ENCODE measurements at places on chromosomes 6 and 20. TPM values are rescaled to one million over a fixed set of nuclear protein-coding genes. Genes with fewer than 3 reads are reported as not detected.

DNA sequence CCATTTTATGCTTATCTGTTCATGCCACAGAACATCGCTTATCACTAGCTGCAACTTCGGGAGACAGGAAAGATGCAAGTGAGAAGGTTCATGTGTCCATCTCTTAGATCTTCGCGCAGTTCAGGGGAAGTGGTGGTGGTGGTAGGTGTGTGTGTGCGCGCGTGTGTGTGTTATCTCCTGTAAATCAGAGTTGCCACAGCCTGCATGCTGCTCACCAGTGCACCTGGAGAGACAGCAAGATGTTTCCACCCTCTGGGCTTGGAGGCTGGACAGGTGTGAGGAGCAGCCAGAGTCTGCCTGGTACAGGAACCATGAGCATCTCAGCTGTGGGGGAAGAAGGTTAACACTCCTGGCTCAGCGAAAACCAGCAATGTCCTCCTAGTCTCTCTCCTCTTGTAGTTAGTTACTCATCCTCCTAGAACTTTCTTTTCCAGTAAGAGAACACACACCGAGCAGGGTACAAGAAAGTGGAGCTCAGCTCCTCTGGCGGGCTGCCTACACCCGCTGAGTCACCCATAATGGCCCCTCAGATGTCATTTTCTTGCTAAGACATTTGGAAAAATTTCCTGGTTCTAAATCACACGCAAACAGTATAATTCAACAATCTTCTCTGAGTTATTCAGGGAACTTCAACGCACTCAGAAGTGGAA, 5.1 kb upstream of the TUBB1 start:
- DNase-seq = no peak

GRCh38 chr6:130893277-130893676, 66.1 kb downstream of the SMLR1 start:
- no peak for DNase-seq

DNA sequence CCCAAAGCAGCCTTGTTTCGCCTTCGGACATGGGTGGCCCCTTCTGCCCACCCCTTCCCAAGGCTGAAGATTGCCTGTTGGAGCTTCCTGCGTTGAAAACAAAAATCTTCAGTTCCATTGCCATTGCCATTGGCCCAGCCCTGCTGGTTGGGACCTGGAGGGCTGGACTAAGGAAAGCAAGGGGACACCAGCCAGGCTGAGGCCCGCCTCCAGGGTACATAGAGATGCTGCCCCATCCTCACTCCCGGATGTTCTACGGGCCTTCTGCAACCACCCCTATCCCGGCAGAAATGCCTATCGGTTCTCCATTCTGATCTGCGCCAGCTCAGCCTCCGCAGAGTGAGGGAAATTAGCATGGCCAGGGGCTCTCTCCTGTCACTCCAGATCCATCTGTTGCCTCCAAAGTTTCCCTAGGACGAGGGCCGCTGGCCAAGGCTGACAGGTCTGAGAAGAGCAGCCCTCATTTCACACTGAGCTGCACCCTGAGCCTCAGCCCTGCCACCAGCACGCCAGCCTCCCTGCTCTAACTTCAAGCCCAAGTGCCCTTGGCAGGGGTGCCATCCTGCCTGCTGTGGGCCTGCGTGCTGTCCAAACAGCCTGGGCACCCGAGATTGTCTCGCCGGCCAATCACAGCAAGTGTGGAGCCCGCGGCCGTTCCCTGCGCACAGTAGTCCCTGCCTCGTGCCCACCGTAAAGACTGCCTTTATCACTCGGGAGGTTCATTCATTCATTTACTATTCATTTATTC, 13.4 kb upstream of the STX16 start:
- DNase-seq = no peak

- no peak for DNase-seq
Measured at GRCh38 chr6:135546680-135547418, 49.3 kb upstream of the AHI1 start.

- DNase-seq = no peak
Measured at GRCh38 chr6:157045831-157046454, 268.8 kb downstream of the ARID1B start.

DNA sequence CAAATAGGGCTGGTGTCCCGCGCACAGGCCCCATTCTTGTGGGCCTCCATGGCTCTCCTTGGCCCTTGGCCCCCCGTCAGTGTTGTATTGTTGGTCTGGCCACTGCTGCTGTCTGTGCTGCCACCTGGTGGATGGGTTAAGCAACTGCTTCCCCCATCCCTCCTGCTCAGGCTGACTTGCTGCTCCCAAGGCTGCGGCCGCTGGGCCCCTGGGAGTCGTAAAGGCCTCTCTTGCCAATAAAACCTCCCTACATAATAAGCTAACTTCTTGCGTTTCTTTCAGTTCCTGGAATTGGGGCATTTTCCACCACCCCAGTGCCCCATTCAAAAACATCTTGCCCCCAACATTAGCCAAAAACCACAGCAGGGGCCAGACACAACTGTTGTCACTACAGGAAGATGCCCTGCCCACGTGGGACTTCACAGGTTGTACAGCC, 27.1 kb downstream of the CD83 start:
- DNase-seq = no peak

GRCh38 chr6:14671261-14671681, 553.7 kb downstream of the CD83 start:
- peak; percentile 27 for DNase-seq

- DNase-seq = no peak
Measured at GRCh38 chr6:99276747-99277146, 72.7 kb downstream of the FAXC start.

GRCh38 chr20:25669826-25670422, 26.7 kb downstream of the ZNF337 start:
- no peak for DNase-seq

- no peak for DNase-seq
Measured at GRCh38 chr20:60062431-60063047, 104.3 kb downstream of the CDH26 start.

DNA sequence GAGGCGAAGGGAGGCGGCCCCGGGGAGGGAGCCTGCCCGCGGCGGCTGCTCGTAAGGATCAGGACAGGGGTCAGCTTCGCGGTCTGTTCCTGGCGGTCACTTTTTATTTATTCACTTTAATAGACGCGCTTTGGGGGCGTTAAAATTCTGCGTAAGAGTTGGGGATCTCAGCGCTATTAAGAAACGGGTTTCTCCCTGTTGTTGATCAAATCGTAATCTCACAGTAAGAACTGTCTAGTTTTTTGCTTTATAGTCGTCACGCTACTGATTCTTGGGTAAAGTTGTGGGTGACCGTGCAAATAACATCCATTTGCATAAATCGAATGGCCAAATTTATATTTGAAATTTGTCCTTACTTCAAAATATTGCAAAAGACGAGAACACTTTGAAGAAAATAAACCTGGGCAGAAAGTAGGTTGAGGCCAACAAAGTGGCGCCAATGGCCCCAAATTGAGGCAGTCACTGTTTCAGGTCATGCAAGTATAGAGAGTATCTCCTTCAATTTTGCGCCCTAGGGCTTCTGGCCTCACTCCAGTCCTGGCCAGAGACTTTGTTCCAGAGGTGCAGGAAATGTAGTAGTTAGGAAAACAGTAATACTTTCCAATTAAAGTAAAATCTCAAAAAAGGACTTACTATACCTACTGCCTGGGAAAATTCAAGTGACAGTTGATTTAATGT, 963 bp upstream of the RMND1 start:
- peak; percentile 13 for DNase-seq

- no peak for DNase-seq
Measured at GRCh38 chr6:96909811-96910210, 12.1 kb upstream of the NDUFAF4 start.

DNA sequence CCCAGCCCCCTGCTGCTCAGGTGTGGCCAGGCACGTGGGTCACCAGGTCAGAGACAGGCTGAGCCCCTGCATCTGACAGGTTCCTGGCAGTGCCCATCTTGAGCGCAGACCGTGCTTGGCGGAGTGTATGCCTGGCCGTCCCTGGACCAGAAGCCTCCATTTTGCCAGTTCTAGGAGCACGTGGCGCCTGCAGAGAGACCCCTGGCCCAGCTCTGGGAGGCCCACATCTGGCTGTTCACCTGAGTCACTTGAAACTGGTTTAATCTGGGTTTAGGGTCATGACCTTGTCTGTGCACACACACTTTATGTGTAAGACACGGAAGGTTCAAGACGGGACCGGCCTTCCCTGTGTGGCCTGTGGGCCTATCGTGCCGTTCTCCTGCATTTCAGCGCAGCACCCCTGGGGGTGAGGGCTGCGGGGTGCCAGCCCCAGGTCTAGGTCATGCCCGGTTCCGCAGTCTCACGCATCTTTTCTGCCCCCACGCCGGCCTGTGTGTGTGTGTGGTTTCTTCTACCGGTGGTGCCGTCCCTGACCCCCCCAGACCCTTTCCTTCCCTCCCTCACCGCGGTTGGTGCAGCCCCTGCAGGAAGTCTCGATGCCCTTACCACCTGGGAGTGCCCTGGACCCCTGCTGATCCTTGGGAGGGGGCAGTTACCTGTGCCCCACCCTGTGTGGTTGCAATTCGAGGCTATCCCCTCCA, 14.0 kb downstream of the SS18L1 start:
- no peak for DNase-seq

Gene C6orf141
- 0.29 TPM for polyA plus RNA-seq

Gene DNAH8
- 0.39 TPM for polyA plus RNA-seq

Gene RRAGD
- 36.8 TPM for polyA plus RNA-seq

Gene GGTLC1
- polyA plus RNA-seq = not detected

Gene TMEM244
- not detected for polyA plus RNA-seq

Gene SLC22A23
- polyA plus RNA-seq = 15.8 TPM

Gene PPP1R14C
- polyA plus RNA-seq = 27.6 TPM
